ENCODE measurements at places on chromosomes 7 and 10. TPM values are rescaled to one million over a fixed set of nuclear protein-coding genes. Genes with fewer than 3 reads are reported as not detected.

- DNase-seq, result no peak
Observed at GRCh38 chr7:116560021-116560970, 35.5 kb downstream of the CAV1 start.

Gene GIMAP6
- 29.9 TPM for total RNA-seq

- no peak for DNase-seq
Observed at GRCh38 chr7:19916046-19916445, 142.6 kb upstream of the TMEM196 start.

GRCh38 chr7:129434675-129435318, 565 bp downstream of the STRIP2 start:
- DNase-seq, result no peak

- DNase-seq, result no peak
Observed at GRCh38 chr10:53395449-53395848, 622.9 kb upstream of the MBL2 start.

Gene SPACDR
- total RNA-seq, result 0.81 TPM

- DNase-seq, result no peak
Observed at GRCh38 chr7:149713061-149713730, 60.2 kb downstream of the ZNF467 start.

Gene CROT
- total RNA-seq, result 6.7 TPM

Gene PNLIPRP3
- not detected for total RNA-seq

DNA sequence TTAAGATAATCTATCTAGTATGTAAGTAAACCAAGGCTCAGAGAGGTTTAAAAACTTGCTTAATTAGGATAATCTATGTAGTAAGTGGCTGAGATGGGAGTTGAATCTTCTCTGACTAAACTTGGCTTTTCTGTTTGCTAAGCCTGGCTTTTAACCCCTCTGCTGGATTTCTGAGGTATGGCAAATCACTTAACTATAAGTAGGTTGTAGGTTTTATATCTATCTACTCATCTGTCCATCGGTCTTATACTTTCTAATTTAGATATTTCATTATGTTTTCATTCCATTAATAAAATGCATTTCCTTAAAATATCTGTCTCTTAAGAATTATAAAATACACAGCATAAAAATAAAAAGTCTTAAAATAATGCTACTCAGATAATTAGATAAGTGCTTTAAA, 59.4 kb downstream of the ST7 start:
- no peak for DNase-seq

Gene INHBA
- 1.9 TPM for total RNA-seq

- DNase-seq, result peak; percentile 93
Observed at GRCh38 chr7:149720372-149721083, 52.9 kb downstream of the ZNF467 start.

DNA sequence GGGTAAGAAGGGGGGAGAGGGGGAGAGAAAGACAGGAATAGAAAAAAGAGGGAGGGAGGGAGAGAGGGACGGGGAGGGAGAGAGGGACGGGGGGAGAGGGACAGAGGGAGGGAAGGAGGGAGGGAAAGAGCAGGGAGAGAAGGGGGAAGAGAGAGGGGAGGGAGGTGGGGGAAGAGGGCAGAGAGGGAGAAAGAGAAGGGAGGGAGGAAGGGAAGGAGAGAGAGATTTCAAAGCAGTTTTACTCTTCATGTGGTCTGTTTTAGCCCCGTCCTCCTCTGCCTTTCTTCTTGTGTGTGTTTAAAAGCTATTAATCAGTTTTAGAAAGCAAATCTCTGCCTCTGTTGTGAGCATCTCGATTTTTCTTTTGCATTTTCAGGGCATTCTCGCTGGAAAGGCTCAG, 237.0 kb downstream of the WDR37 start:
- no peak for DNase-seq

GRCh38 chr7:99267481-99267840, 5.2 kb upstream of the MYH16 start:
- no peak for DNase-seq

GRCh38 chr10:95756809-95757684, 1.1 kb downstream of the ENTPD1 start:
- no peak for DNase-seq

DNA sequence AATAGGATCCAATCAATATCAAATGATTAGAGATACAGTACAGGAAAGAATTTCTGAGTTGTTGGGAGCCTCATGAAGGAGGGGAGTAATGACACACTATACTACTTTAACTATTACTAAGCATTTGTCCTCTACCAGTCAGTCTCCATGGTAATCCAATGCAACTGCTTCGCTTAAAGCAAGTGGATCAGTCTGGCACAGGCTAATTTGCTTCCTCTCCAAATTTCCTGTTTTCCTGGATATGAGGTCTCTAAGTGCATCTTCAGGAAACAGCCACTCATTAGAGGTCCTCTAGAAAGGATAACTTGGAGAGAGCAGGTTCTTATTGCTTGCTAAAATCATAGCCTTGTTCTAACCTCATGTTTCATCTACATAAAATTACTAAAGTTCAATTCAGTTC, 8.4 kb upstream of the SEPTIN7 start:
- DNase-seq, result no peak

Gene USP54
- total RNA-seq, result 22.5 TPM

Measured in Right ventricle myocardium superior (tissue), 1 donor.